ENCODE measurements at places on chromosomes 11 and 22. TPM values are rescaled to one million over a fixed set of nuclear protein-coding genes. Genes with fewer than 3 reads are reported as not detected.
A peak's percentile ranks its signal among the peaks of the same experiment; 100 is the strongest.

Gene OR52E8
- total RNA-seq: not detected

Gene PRODH
- 1.2 TPM for total RNA-seq

DNA sequence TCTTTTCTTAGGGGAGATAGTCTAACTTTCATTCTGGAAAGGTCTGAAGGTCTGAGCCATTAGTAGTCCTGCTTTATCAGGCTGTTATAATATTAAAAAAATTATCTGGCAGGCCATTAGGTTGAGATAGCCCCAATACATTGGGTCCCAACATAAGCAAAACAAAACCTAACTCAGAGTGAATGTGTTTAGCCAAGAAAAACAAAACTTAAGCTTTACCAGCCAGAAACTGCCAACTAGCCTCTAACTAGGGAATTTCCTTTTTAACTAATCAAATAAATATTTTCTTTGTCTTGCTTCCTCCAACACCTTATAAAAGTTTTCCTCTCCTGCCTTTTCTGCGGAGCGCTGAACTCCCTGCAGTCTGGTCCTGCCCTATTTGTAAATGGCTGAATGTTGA is 1137.7 kb upstream of the CNTN5 start:
- DNase-seq: peak; percentile 2
- no peak overlapping the region for H3K27ac ChIP-seq
- no peak overlapping the region for H3K4me3 ChIP-seq
- no peaks in the 10 kb centered on the region for H3K4me1 ChIP-seq

- peak; percentile 97 for DNase-seq
- H3K4me1 ChIP-seq: peaks cover 8% of the 10 kb centered on the region
- no peak overlapping the region for H3K4me3 ChIP-seq
- peaks cover 7% of the 10 kb centered on the region for H3K36me3 ChIP-seq
- H3K27ac ChIP-seq: peak overlapping the region; percentile 50
- no peaks in the 10 kb centered on the region for H3K27me3 ChIP-seq
These were observed 46.9 kb downstream of the PANX1 start for GRCh38 chr11:94175535-94175934.

- H3K27ac ChIP-seq: no peak overlapping the region
- H3K4me1 ChIP-seq: no peaks in the 10 kb centered on the region
- H3K36me3 ChIP-seq: no peaks in the 10 kb centered on the region
- DNase-seq: no peak
- no peaks in the 10 kb centered on the region for H3K27me3 ChIP-seq
- H3K4me3 ChIP-seq: no peak overlapping the region
These were observed 1014.1 kb upstream of the RAG2 start for GRCh38 chr11:37612146-37612545.

DNA sequence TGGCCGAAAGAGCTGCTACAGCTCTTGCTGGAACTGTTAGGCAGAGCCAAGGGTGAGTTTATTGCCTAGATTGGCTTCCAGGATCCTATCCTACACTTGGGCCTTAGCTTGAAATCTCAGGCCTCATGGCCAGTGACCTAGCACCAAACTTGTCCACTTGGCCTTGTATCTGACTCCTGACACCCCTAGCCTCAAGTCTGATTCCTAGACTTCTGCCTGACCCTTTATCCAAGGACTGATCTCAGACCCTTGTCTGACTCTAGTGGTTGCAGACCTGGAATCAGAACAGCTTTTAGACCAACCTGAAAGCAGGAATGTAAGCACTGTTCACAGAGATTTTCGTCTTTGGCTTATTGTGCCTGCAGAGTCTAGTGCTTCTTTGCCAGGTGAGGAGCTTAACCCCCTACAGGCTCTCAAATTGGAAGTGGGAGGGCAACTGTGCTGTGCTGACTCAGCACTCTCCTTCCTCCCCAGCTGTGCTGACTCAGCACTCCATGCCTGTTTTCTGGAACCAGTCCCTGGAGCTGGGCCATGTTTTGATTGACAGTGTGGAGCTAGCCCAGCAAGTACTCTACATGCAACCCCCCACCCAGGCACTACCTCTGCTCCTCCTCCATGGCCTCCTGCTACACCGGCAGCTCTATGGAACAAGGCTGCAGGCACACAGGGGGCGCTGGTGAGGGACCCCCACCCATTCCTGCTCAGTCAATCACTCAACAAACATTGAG is 35.1 kb downstream of the RRP8 start:
- no peak overlapping the region for H3K27ac ChIP-seq
- peak; percentile 58 for DNase-seq
- H3K4me3 ChIP-seq: no peak overlapping the region
- H3K36me3 ChIP-seq: peaks cover 2% of the 10 kb centered on the region

DNA sequence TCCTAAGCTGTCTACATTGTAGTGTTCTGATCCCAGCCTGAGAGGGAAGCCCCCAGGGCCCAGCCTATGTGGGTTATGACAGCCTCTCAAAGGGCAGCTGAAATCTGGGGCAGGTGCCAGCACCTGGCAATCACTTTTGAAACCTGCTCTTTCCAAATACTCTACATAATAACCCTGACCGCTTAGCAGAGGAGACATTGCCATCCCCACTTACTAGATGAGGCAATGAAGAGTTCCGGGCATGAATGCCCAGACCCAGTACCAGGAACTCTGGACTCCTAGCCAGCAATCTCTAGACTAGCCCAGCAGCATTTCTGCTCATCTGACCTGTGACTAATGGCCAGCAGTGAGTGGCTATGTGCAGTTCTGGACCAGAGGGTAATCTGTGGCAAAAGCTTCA is 412.4 kb upstream of the CADM1 start:
- H3K4me1 ChIP-seq: peaks cover 9% of the 10 kb centered on the region
- no peaks in the 10 kb centered on the region for H3K36me3 ChIP-seq
- DNase-seq: no peak
- H3K27me3 ChIP-seq: no peaks in the 10 kb centered on the region
- no peak overlapping the region for H3K4me3 ChIP-seq

GRCh38 chr11:75240311-75241035 is at the start of gene TPBGL:
TSS of gene TPBGL (plus strand) at chr11:75240774. CDS start at chr11:75241050, 276 bp downstream.
- no peaks in the 10 kb centered on the region for H3K36me3 ChIP-seq
- H3K4me1 ChIP-seq: peaks cover 3% of the 10 kb centered on the region
- H3K4me3 ChIP-seq: peak within 1 kb of the TSS; percentile 53
- no peak within 1 kb of the TSS for H3K27ac ChIP-seq
- DNase-seq: no peak

- peaks cover 17% of the 10 kb centered on the region for H3K4me1 ChIP-seq
- H3K4me3 ChIP-seq: no peak overlapping the region
- no peak for DNase-seq
- H3K36me3 ChIP-seq: no peaks in the 10 kb centered on the region
- no peak overlapping the region for H3K27ac ChIP-seq
- H3K27me3 ChIP-seq: no peaks in the 10 kb centered on the region
These were observed 2.9 kb downstream of the MAPK12 start for GRCh38 chr22:50258361-50259292.

Gene MS4A14
- total RNA-seq: not detected

DNA sequence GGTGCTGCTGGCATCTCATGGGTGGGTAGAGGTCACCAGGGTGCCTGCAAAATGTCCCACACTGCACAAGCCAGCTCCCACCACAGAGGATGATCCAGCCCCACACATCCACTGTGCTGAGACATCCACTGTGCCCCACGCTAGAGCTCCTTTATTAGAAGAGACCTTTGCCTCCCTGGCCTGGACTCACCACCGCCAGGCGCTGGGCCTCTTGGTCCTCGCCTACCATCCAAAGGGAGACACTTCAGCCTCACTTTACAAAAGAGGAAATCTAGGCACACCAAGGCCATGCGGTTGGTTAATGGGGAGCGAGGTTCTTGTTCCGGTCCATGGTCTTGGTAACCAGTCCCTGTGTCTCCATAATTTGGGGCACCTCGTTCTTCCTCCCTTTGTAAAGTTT is 3.4 kb upstream of the ANO1 start:
- H3K4me3 ChIP-seq: no peak overlapping the region
- H3K4me1 ChIP-seq: peaks cover 17% of the 10 kb centered on the region
- H3K36me3 ChIP-seq: no peaks in the 10 kb centered on the region
- DNase-seq: no peak
